Stimulated activated CD4-positive, alpha-beta T cell treated with anti-CD3 and anti-CD28 coated beads, Interleukin-15, amount 100 ng/mL, for 1 hour (primary cell): ENCODE measurements at places on chromosomes 2 and 18.
A peak's percentile ranks its signal among the peaks of the same experiment; 100 is the strongest.

DNA sequence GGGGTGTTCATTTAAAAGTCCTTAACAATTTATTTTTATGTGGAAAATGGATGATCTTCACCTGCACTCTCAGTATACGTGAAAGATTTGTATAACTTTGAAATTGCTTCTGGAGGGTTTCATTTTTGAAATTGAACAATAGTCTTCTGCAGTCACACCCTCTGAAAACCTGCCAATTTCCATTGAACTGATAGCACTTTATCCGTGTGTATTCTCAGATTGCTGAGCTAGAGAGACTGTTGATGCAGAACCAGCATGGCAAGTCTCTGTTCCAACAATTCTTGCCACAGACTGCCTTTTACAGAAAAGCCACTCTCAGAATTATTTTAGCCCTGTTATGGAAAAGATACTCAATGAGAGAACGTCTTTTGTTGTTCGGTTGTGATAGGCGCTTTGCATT is 6.6 kb upstream of the GULP1 start:
- no peak for DNase-seq

- DNase-seq = no peak
These were observed 6.1 kb downstream of the BMP10 start for GRCh38 chr2:68865108-68865507.

GRCh38 chr2:233142355-233142897 is 82.3 kb downstream of the INPP5D start:
- no peak for DNase-seq

- peak; percentile 70 for DNase-seq
These were observed 9.1 kb upstream of the NR4A2 start for GRCh38 chr2:156341452-156342253.
